Lung (tissue), 17 donors: ENCODE measurements at places on chromosomes 3 and 15. TPM values are rescaled to one million over a fixed set of nuclear protein-coding genes. Genes with fewer than 3 reads are reported as not detected.

- DNase-seq: no peak
Observed at GRCh38 chr15:28273468-28273867, 48.5 kb downstream of the HERC2 start.

CKMT1B gene
- total RNA-seq: not detected

- peak; percentile 59 for DNase-seq
Observed at GRCh38 chr15:57327985-57328471, 48.3 kb upstream of the CGNL1 start.

- peak; percentile 75 for DNase-seq
Observed at GRCh38 chr3:159760046-159760445, 228.6 kb upstream of the IL12A start.

GRCh38 chr3:155326244-155326643, 32.8 kb upstream of the STRIT1 start:
- DNase-seq: no peak

CHL1 gene
- 11.5 TPM for total RNA-seq

DNA sequence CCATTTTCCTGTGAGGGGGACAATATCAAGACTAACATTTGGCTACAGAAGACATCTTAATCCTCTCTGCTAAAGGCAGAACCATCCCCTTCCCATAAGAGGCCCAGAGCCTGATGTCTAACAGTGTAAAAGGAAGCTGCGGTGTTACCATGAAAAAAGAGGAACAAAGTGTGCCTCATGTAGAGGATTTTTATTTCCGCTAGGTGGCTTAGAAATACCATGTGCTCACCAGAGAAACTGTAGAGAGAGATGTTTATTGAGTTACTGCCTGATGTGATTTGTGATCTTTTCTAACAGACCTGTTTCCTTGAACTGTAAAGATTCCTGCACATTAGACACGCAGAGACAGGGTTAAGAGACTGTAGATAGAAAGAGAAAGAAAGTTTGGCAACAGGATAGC, 22.0 kb downstream of the OR5H15 start:
- no peak for DNase-seq

MASP1 gene
- 0.71 TPM for total RNA-seq

- DNase-seq: no peak
Observed at GRCh38 chr3:44416031-44417030, 61.1 kb downstream of the ZNF445 start.

GRCh38 chr15:70722266-70723121, 40.9 kb downstream of the UACA start:
- DNase-seq: peak; percentile 69

DNA sequence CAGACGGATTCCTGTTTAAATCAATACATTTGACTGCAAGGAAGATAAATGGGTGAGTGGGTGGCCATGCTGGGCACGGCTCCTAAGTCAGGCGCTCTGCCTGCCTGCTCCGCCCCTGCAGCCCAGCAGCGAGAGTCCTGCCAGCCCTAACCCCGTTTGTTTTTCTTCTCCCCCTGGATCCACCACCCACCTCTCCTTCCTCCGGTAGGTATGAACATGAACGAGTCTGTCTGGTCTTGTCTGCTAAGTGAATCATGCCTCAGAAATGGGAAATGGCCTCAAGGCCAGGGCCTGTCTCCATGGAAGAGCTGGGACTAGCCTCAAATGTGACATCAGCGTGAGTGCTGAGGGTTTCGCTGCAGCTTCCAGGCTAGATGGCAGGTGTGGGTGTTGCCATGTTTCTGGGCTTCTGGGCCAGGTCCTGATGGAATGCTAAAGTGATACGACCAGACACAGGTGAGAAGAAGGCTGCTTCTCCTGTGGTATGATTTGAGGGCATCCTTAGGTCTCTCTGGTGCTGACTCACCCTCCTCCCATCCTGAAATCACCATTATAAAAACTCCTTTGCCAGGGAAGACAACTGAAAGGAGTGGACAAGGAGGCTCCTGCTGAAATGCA, 5.6 kb upstream of the FEM1B start:
- DNase-seq: no peak

DNA sequence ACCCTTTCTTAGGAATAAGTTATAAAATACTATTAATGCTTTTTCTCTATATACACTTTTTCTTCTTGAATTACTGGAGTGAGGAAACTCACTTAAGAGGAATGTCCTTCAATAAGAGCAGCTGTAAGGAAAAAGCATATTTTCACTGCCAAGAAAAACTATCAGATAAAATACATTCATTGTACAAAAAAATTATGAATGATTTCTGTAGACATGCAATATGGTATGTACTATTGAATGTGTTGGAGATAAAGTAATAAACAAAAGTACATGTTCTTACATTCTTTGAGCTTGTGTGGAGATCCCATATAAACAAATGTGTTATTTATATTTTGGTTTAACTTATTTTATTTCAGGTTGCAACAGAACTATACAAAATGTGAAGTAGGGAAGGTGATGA, 241.0 kb upstream of the ZNF717 start:
- no peak for DNase-seq

GRCh38 chr15:58314593-58315216, 117.1 kb upstream of the LIPC start:
- no peak for DNase-seq

DNA sequence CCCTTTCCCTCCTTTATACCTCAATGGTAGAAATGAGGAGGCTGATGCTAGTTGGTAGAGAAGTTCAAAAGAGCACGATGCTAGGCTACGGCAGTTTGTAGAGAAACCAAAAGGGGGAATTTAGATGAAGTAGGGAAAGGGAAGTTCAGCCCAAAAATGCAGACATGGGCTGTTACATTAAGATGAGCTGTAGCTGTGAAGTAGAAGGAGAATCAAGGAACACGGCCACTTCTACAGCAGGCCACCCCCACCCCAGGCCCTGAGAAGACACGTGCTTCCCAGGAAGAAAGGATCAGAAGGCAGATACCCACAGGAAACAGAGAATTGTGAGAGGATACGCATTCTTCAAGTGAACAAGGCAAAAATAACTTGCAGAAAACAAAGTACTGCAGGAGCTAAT, 2.1 kb upstream of the PARP14 start:
- DNase-seq: no peak

MAPK6 gene
- 39.8 TPM for total RNA-seq

SPINT1 gene
- total RNA-seq: 118 TPM

CPLX3 gene
- total RNA-seq: not detected

- no peak for DNase-seq
Observed at GRCh38 chr15:68581725-68582124, 2.9 kb downstream of the CORO2B start.

- no peak for DNase-seq
Observed at GRCh38 chr15:98144388-98144787, 183.9 kb downstream of the ARRDC4 start.

ZBED2 gene
- 9.5 TPM for total RNA-seq

GRCh38 chr3:150255413-150255812, 152.7 kb upstream of the TSC22D2 start:
- DNase-seq: peak; percentile 90

DNA sequence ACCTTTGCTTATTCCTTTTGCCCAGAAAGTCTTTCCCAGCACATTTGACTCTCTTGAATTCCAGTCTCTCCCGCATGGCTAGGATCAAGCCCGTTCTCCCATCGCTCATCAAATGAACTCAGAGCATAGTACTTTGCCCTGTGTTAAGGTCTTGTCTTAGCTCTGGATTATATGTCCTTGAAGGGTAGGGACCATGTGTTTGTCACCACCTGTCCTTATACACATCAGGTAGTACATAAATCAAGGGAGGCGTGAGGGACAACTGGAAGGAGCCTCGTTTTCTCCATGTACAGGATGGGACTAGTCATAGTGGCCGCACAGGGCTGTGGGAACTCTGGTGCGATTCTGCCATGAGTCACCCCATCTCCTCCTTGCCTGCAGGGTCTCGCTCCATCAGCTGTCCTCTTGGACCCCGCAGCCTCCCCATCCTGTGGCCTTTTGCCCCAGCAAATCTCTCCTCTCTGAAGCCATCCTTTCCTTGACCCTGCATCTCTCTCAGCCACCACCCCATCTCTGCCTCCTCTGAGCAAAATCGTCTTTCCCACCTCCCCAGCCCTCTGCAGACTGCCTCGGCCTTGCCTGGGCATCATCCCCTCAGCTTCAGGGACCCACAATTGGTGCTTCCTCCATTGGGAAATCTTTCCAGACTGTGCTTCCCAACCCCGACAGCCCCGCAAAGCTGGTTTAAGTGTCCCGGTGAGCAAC, 33.4 kb upstream of the RAB6B start:
- no peak for DNase-seq

DNA sequence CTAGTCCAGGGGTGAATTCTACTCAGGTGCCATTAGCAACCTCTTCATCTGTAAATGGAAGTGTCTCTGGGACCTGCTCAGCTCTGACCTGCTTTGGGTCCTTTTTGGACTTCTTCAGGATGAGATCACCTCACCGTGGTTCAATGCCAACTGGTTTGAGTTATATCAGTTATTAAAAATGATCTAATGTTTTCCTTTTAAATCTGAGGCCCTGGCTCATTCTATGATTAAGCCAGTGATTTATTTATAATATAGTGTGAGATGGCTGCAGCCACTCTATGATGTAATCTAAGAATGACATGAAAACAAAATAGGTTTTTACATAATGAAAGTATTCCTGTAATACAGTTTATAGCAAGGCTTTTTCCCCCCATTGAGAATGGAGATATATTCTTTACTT, 79.4 kb downstream of the LPP start:
- no peak for DNase-seq

DNA sequence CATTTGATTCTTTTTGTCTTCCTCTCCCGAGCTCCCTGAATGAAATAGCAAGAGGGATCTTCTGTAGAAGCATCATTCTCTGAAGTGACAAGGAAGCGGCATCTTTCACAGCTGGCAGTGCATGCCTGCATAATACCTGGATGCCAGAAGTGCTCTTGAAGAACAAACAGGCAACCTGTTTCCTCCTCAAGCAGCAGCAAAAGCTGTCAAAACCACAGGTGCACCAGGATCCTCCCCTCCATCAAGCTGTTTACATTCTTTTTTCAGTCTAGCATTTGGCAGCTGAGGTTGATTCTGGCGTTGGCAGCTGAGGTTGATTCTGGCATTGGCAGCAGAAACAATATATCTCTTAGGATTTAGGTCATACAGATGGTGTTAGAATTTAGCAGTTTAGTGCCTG, 979.0 kb downstream of the TUSC7 start:
- no peak for DNase-seq

DNA sequence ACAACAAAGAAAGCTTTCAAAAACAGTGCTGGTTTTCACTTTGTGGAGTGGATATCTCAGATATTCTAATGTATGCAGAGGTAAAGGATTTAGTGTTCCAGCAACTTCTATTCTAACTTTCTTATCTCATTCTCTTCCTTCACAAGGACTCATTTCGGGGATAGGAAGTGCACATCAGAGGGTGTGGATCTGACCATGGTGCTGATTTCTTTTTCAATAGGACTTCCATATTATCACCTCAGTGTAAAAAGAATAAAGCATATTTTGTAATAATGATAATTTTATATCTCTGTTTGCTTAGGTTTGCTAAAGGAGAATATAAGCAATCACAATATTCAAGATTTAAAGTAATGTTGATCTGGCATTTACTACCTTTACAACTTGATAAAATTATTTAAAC, 12.5 kb upstream of the CADM2 start:
- no peak for DNase-seq

DNA sequence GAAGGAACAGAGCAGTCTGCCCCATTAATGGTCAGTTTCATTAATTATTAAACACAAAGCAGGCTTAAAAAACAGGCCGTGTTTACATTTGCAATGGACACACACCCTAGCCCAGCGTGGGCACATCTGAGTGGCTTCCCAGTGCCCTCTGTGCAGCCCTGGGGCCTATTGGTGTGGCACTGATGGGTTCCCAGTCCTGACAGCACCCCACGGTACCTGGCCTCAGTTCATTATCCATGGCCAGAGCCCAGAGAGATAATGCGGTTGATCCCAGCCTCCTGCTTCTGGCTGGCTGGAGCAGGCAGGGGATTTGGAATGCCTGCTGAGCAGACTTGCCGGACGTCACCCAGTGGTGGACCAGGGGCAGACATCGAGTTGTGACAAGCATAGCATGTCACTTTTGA, 110.5 kb upstream of the ABHD17C start:
- DNase-seq: no peak

PAQR5 gene
- total RNA-seq: 22.6 TPM

GRCh38 chr15:65569728-65570127, 39.5 kb downstream of the HACD3 start:
- peak; percentile 42 for DNase-seq

CYP11A1 gene
- total RNA-seq: 0.74 TPM

GRCh38 chr15:94453227-94453988, 222.0 kb downstream of the MCTP2 start:
- DNase-seq: no peak

DNA sequence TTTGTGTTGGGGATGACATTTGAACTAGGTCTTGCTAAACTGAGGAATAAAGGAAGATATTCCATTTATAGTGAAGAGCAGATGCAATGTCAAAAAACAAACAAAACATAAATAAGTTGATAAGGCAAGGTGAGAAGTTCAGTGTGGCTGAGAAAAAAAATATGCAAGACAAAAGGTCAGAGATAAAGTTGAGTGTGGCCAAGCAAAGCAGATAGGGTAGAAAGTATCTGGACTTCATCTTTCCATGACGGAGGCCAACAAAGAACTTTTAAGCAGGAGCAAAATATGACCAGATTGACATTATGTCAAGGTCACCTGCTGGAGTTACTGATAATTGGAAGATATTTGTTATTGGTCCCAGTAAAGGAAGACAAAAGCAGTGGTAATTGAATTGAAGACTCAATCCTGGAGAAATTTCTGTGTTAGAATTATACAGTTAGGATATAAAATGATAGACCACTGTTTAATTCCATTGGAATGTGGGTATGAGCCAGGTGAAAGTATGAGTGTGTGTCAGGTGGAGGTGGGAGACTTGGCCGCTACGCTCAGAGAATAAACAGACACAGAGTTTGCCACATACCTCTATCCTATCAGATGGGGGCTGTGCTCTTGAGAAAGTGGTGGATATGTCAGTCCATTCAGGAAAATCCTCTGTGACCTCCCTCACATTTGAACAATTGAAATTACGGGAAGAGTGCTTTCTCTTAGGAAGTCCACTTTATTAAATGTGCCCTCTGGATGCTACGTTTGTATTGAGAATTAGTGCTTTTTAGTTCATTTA, 28.1 kb downstream of the ADIPOQ start:
- no peak for DNase-seq

ATXN7 gene
- 30.1 TPM for total RNA-seq

- no peak for DNase-seq
Observed at GRCh38 chr15:101148881-101149664, 102.8 kb downstream of the CHSY1 start.

DNA sequence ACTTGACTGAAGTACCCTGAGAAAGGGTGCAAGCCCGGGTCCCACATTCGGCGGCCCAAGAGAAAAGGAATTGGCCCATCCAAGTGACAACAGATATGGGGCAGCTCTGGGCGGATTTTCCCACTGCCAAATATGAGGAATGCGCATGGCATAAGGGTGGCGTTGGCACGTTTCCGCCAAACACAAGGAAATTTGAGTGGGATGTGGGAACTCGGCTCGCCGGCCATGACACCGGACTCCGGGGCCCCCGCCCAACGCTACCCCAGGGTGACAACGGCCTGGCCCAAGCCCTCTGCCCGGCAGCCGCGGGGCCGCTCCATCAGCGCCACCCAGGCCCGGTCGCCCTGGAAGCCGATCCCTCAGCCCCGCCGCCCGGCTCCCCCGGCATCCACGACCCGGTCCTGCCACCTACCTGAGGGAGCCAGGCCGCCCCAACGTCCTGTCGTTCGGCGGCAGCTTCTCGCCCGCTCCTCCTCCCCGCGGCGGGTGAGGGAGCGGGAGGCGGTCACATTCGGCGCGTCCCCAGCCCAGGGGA, 449 bp downstream of the RAF1 start:
- peak; percentile 53 for DNase-seq

TBC1D5 gene
- total RNA-seq: 57.8 TPM
